ENCODE measurements at places on chromosomes 12 and 14.

DNA sequence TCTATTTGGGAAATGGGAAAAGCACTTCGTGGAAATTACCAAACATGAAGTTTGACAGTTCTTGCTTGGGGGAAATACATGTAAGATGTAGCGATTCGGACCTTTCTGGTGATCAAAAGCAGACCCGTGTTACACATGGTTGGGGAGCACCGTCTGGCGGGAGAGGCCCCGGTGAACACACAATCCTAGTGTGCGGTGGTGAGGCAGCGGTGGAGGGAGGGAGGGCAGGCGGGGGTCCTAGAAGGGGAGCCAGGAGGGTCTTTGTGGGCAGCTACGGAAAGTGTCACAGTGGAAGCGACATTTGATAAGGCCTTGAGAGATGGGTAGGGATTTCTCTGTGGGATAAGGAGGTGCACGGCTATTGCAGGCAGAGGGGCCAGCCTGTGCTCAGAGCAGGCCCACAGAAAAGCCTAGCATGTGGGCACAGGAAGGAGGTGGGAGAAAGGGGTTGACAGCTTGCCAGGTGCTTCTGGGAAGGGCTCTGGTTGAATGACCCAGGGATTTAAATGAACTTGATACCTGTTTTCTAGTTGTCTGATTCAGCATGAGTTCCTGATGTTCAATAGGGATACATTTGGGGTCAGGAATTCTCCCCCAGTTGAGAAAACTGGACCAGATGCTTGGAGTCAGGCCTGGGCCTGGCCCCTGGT lies 7.2 kb downstream of the MVK start:
- DNase-seq, result no peak

GRCh38 chr14:41423503-41423902 lies 183.2 kb upstream of the LRFN5 start:
- DNase-seq, result no peak

GRCh38 chr14:50060871-50061663 lies 55.3 kb downstream of the VCPKMT start:
- no peak for DNase-seq

GRCh38 chr12:53530920-53531319 lies 23.6 kb upstream of the NPFF start:
- DNase-seq, result no peak

DNA sequence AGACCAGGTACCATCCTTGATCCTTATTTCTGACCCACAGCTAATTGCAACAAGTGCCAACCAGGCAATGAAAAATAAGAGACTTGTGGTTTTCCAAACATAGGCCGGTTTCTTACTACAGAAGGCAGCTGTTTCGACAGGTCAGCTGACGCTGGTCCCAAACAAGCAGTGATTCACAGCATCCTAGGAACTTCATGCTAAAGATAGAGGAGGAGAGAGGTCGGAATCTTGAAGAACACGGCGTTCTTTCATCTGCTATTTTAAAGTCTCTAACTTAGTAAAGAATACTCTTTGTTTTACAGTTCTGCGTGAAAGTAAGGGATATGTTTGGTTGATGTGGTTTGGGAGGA lies 28.1 kb upstream of the ADGRD1 start:
- no peak for DNase-seq

DNA sequence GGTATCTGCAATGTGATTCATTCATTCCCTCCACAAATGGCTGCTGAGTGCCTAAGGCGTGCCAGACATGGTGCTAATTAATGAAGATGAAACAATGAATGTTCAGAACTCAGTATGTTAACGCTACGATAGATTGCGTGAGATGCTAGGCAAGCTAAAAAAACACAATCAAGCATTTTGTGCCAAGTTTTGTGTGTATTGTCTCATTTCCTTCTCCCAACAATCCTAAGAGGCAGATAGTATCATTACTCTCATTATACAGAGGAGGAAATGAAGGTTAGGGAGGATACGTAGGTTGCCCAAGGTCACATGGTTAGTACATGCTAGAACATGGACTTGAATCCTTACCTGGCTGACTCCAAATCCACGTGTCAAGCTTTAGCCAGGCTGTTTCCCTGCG lies 264.4 kb downstream of the EFCAB11 start:
- DNase-seq, result no peak

DNA sequence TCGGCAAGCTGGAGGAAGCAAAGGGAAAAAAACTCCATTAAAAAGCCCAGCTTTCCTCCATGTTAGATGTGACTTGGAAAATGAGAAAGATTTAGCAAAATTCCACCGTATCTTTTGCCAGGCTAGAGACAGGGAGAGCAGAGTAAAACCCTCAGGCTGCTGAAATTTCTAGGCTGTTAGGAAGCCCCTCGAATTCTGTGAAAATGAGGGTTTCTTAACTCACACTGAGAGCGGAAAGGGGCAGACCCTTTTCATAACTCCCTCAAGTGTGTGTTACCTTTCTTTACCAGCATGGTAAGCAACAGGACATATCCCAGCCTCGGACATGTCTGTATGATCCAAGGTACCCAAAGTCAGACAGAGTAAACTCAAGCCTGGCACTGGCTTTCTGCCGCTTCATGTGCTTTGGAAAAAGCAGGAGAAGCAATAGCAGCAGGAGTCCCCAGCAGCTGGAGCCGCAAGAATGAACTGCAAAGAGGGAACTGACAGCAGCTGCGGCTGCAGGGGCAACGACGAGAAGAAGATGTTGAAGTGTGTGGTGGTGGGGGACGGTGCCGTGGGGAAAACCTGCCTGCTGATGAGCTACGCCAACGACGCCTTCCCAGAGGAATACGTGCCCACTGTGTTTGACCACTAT lies at the start of gene RHOJ:
RHOJ (plus strand) TSS at position 37 of the 637 bp plus-strand sequence; CDS start at position 464, 427 bp downstream.
- no peak for DNase-seq

DNA sequence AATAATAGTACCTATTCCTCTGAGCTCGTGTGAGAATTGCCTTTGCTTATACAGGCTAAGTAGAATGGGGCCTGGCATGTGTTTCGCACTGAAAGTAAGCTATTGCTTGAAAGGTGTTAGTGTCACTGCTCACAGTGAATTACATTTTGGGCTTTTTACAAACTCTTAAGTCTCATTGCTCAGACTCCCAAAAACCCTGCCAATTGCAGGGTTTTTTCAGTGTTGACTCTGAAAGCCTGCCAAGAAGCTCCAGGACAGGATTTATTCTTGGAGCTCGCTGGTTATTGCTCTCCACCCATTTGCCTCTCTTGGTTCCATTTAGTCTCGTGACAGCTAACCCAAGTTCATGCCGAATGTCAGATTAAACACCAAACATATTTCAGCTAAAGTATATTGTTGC lies 39.8 kb downstream of the NOPCHAP1 start:
- no peak for DNase-seq

DNA sequence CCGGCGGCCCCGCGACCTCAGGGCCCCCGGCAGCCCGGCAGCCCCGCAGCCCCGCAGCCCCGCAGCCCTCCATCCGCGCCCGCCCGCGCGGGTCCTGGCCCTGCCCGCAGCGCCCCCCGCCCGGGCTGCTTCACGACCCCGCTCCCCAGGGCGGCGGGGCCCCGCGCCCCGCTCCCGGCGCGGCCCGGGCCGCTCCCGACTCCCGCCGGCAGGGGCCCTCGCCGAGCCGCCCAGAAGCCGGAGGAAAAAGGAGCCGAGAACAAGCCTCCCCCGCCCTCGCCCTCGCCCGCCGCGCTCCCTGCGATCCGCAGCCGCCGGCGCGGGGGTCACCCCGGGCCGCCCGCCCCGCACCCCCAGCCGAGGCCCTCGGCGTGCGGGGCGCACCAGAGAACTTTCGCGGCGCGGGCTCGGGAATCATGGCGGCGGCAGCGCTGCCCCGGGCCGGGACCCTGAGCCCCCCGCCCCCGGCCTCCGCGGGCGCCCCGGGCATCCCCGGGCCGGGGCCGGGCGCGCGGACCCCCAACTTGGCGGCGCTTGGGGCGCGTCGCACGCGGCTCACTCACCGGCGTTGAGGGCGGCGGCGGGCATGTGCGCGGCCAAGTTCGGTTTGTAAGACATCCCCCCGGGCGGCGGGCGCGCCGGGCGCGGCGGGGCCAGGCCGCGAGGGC lies 521 bp downstream of the CDK2AP1 start:
- peak; percentile 93 for DNase-seq

DNA sequence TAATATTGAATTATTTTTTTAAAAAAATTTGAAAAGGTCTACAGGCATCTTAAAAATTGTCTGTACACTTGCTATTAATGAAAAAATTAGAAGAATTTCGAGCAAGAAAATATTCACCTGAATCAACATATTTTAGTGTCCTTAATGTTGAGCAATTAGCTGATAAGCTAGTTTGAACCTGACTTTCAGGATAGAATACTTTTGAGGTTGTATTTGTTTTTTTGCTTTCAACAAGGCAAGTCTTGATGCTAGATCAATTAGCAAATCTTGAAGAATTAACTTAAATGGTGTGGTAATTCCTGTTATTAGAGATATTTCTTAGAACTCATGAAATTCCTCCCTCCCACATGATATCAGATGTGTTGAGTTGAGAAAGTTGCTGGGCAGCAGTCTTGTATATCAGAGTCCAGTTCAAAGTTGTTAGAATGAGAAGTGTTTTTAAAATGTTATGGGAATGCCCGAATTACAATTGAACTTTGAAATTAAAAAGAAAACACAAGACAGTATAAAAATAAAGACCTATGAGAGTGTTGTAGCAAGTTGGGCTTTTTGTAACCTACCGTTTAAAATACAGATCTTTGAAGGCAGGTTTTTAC lies 119.2 kb downstream of the TRMT5 start:
- DNase-seq, result no peak

- DNase-seq, result no peak
These were observed 134.6 kb downstream of the PTPRR start for GRCh38 chr12:70785896-70786295.

GRCh38 chr12:51036279-51036678 lies 10.1 kb upstream of the SLC11A2 start:
- DNase-seq, result no peak

GRCh38 chr12:119630223-119630780 lies 36.7 kb downstream of the TMEM233 start:
- DNase-seq, result no peak

GRCh38 chr12:55043542-55043941 lies 23.8 kb downstream of the NEUROD4 start:
- DNase-seq, result no peak

DNA sequence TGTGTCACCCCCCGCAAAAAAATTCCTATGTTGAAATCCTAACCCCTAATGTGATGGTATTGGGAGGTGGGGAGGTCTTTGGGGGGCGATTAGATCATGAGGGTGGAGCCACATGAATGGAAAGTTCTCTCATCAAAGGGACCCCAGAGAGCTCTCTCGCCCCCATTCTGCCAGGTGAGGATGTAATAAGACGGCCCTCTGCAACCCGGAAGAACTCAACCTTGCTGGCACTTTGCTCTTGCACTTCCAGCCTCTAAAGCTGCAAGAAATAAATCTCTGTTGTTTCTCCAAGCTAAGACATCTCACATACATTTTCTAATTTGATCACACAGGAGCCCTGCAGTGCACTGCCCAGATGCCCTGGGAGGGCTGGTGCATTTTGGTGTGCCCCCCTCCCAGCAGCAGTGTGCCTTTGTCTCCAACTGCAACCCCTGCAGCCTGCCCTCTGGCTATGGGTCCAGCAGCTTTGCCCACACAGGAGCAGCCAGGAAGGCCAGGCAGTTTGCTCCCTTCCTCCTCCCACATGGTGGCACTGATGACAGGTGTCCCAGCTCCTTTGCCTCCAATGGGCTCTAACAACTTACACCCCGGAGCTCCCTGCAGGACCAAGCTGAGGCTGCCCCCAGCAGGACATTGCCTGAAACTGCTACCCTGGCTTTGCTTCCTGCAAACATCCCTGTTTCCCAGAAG lies 59.3 kb downstream of the C14orf132 start:
- peak; percentile 74 for DNase-seq

GRCh38 chr12:122966743-122967550 lies 684 bp upstream of the ABCB9 start:
- DNase-seq, result no peak

- DNase-seq, result no peak
These were observed 7.3 kb downstream of the ANKLE2 start for GRCh38 chr12:132754160-132754932.

- DNase-seq, result no peak
These were observed 37.7 kb downstream of the CFL2 start for GRCh38 chr14:34676516-34677211.

DNA sequence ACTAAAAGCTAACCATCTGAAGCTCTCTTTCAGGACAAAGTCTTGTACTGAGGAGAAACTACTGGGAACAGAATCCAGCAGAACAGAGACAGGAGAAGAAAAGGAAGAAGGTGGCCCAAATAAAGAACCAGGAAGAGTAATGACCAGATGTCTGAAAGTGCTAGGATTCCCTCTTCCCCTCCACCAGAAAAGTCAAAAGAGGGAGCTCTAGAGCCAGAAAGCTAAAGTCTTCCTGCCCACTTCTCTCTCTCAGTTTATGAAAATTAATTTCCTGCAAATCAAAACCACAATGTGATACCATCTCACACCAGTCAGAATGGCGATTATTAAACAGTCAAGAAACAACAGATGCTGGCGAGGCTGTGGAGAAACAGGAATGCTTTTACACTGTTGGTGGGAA lies 47.2 kb downstream of the SPPL3 start:
- no peak for DNase-seq

DNA sequence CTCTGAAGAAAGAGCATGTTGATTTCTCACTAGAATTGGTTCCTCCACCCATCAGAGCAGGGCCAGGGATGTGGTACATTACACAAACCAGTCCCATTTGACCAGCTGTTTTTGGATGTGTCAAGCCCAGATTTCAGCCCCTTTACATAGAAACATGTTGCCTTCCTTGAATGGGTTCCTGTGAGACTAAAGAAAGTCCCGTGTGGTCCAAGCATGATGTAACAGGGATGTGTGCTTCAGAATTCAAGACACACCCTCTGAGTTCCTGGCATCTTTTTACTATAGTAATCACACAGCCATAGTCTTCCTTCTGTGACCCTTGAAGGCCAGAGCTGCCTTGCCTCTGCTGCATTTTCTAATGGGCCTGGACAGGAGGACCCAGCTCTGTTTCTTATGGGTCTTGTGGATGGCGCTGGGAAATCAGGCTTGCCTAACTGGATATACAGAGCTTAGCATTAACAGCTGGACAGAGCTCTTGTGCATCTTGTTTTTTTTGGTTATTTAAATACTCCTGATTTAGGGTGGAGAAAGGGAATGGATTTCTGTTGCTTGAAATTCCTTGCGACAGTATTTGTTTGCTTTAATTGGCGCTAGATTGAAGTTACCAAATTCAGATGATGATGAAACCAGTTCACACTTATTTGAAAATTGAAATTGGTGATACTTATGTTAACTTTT lies 341.0 kb downstream of the ZFP36L1 start:
- no peak for DNase-seq

- DNase-seq, result no peak
These were observed 124.5 kb downstream of the SLC8A3 start for GRCh38 chr14:70064136-70064865.

DNA sequence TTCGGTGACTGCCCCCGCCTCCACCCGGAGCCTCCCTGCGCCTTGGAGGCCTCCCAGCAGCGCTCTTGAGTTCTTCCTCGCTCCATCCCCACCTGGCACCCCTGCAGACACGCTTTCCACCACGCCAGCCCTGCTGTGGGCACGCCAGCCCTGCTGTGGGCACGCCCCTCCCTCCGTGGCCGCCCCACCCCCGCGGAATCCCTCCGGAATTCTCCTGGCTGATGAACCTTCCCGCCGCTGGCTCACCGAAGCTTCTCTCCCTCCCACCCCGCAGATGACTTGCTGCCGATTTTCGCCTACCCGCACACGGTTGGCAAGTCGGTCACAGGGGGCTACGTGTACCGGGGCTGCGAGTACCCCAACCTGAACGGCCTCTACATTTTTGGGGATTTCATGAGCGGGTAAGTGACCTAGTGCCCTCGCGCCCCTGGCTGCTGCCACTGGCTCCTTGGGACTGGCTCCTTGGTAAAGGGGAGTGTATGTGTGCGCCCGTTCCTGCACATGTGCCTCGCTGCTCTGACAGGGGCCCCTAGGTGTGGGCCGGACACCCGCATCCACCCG lies 15.2 kb downstream of the HHIPL1 start:
- DNase-seq, result no peak

- no peak for DNase-seq
These were observed 21.4 kb downstream of the ABCB9 start for GRCh38 chr12:122944605-122945592.

Data from posterior vena cava (tissue), 2 donors.